ENCODE measurements at places on chromosomes 1 and 21.

DNA sequence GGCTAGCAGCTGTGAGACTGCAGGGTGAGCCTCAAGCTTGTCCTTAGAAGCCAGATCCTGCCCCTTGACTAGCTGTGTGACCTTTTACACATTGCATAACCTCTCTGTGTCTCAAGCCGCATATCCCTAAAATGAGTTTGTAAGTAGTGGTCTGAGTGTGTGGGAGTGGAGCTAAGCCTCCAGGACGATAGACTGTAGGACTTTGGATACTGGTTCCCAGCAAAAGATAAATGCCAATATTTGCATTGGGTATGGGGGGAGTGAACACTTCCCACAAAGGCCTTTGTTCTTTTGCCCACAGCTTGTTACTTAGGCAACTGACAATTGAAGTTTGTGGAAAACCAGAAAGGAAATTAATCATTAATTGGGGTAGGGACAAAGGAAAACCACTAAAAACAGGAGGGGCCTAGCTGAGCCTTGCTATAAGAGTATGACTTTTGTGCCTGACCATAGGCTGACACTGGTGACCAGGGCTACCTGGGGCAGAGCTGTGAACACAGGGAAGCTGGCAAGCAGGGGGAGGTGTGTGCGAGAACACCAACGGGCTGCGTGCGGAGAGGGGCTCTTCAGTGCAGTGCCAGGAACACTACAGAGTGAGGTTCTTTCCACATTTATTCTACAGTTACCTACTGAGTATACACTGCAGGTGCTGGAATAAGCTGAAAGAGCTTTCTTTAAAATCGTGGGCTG is 102.4 kb upstream of the ETV3 start:
- DNase-seq: no peak

GRCh38 chr1:34786521-34787325 is 5.7 kb downstream of the GJB3 start:
- DNase-seq: peak; percentile 59

GRCh38 chr1:116881879-116882520 is 27.7 kb upstream of the PTGFRN start:
- no peak for DNase-seq

- no peak for DNase-seq
These were observed 29.3 kb downstream of the NUP133 start for GRCh38 chr1:229478852-229479251.

DNA sequence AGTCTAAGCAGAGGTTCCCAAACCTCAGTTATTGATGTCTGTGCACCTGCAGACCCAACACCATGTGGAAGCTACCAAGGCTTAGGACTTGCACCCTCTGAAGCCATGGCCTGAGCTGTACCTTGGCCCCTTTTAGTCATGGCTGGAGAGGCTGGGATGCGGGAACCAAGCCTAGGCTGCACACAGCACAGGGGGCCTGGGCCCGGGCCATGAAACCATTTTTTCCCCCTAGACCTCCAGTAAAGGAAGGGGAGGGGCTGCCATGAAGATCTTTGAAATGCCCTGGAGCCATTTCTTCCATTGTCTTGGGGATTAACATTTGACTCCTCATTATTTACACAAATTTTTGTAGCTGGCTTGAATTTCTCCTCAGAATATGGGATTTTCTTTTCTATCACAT is 265.9 kb downstream of the PDE4B start:
- no peak for DNase-seq

GRCh38 chr1:199510314-199510713 is 517.2 kb upstream of the NR5A2 start:
- DNase-seq: no peak

- DNase-seq: no peak
These were observed 37.2 kb upstream of the HNRNPU start for GRCh38 chr1:244901400-244902015.

DNA sequence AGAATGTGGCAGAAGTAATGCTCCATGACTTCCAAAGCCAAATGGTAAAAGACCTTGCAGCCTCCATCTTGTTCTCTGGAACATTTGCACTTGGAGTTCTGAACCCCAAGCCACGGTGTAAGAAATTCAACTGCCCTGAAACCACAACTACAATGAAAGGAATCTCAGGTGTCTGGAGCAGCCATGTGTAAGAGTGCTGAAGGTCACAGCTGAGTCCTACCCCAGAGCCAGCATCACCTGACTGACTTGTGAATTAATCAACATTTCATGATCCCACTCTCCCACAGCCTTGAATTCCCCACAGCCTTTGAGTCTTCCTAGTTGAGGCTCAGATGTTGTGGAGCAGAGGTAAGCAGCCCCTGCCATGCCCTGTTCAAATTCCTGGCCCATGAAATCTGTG is 192.8 kb upstream of the CAMK1G start:
- no peak for DNase-seq

- no peak for DNase-seq
These were observed 8.3 kb downstream of the LIN28A start for GRCh38 chr1:26418865-26419349.

- DNase-seq: no peak
These were observed 42.3 kb downstream of the LACTBL1 start for GRCh38 chr1:22930240-22930912.

Measured in hematopoietic multipotent progenitor cell treated with erythropoietin and hydrocortisone succinate and interleukin-3 and kit ligand, for 17 days (in vitro differentiated cells).